NCI-H1436 treated with DMSO at 0.1 percent for 48 hours (cell line): ENCODE measurements at places on chromosomes 1 and 21.

DNA sequence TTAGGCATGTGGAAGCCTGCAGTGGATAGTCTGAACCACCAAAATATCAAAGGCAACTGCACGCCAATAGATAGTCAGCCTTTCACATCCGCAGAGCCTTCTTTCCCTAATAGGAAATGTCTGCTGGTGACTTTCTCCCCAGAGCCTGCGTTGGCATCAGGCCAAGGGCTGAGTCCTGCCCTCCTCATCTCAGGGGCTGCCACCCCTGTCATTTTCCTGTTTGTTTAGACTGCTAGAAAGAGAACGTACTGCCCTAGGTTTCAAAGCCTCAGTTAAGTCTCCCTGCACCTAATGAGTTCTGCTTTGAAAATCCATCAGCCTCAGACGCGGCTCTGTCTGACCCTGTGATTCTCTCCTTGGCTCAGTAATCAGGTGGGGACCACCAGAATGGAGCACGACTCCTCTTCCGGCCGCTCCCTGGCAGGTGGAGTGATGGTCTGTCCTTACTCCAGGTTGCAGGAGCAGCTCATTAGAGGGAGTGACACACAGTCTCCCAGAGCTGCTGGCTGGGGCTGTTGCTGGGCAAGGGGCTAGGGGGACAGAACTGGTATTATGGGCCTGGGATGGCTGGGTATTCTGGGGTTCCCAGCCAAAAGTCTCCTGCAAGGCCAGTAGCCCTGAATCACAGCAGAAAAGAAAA is 27.3 kb downstream of the STUM start:
- peak; percentile 31 for DNase-seq

- no peak for DNase-seq
Measured at GRCh38 chr1:53507116-53507820, 48.1 kb downstream of the DMRTB1 start.

- no peak for DNase-seq
Measured at GRCh38 chr1:153963850-153964331, 554 bp upstream of the SLC39A1 start.

DNA sequence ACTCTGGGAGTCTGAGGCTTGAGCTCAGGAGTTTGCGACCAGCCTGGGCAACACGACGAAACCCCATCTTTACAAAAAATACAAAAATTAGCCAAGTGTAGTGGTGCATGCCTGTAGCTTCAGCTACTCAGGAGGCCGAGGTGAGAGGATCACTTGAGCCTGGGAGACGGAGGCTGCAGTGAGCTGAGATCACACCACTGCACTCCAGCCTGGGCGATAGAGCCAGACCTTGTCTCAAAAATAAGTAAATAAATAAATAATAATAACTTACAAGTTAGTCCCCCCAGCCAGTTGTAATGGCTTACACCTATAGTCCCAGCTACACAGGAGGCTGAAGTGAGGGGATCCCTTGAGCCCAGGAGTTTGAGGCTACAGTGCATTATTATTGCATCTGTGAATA is 21.7 kb upstream of the BTG2 start:
- DNase-seq = no peak

- DNase-seq = no peak
Measured at GRCh38 chr1:46301808-46302640, 1.4 kb downstream of the LRRC41 start.

- DNase-seq = no peak
Measured at GRCh38 chr1:155253797-155254196, 1.5 kb downstream of the ENTREP3 start.

- no peak for DNase-seq
Measured at GRCh38 chr1:174818014-174818616, 181.6 kb upstream of the CACYBP start.

GRCh38 chr1:165075725-165076370 is 280.7 kb downstream of the LMX1A start:
- no peak for DNase-seq

DNA sequence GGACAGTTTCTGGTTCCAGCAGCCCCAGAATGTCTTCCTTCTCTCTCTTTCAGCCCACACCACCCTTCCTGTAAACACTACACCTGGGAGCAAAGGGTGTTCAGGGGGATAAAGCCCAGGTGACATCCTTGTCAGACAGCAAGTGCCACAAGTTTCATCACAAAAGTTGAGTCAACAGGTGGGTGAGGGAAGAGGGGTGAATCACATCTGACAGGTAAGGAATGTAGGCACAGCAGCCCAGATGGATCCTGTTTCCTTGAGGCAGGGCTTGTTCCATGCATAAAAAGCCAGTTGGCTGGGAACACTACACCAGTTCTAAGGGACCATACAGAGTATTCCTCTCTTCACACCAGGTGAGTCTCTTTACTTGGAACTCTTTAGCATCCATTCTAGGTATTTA is at the start of gene SPRR1B:
TSS of gene SPRR1B (plus strand) at position 309 of the 400 bp plus-strand sequence. CDS start 1,143 bp downstream, outside the sequence.
- DNase-seq = no peak

DNA sequence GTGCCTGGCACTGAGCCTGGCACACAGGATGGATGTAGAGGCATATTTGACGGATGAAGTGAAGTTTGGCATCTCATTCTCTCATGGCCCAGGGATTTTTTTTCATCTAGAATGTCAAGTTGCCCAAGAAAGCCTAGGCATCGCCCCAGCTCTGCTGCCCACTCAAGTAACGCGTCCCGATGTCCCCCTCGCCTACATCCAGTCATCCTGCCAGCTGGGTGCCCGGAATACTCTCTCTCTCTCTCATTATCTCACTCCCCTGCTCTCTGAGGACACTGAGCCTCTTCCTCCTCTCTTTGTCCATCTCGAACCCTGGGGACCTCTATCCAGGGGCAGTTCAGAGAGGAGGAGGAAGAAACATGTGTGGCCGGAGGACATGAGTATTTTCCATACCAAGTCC is 142.3 kb upstream of the ZC3H12A start:
- no peak for DNase-seq

DNA sequence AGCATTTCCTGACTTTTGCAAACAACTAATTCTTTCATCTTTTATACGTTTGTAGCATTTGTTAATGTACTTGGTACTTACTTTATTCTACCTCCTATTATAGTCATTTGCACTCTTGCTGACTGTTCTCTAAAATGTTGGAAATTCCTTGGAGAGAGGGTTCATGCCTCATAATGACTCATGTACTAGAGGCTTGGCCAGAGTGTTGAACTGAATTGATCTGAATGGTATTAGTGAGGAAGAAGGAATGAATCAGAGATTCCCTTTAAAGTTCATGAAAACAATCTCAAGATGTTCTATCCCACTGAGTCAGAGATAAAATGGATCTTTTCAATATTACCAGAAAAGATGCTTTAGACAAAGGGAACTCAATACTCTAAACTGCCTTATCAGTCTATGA is 383.4 kb downstream of the SEC16B start:
- DNase-seq = no peak

DNA sequence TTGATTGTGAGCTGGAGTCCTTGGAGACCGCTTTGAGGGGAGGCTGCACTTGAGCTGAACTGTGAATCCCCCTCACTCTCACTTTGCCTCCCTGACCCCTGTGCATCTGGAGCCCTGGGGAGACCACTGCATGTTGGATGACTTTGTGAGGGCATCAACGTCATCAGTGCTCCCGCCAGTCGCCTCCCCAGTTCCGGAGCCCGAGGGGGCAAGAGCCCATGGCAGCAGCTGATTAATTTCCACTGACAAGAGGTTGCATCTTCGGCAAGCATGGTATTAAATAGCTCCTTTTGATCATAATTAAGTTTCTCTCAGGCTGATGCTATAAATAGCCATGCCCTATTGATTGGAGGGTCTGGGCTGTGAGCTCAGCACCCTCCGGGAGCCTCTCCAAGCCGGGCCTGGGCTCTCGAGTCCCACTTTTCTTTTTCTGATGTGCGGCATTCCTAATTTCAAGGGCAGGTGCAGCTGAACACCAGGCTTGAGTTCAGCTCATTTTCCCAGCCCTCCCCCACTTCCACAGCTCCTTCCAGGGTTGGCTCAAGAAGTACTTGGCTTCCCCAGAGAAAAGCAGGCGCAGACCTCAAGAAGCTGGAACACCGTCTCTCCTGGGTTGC is 33.2 kb downstream of the KCND3 start:
- no peak for DNase-seq

- DNase-seq = no peak
Measured at GRCh38 chr1:166489356-166489669, 322.5 kb upstream of the FAM78B start.

- no peak for DNase-seq
Measured at GRCh38 chr1:169514566-169515270, 29.0 kb upstream of the SLC19A2 start.

GRCh38 chr1:7107109-7107830 is 322.0 kb downstream of the CAMTA1 start:
- DNase-seq = no peak

DNA sequence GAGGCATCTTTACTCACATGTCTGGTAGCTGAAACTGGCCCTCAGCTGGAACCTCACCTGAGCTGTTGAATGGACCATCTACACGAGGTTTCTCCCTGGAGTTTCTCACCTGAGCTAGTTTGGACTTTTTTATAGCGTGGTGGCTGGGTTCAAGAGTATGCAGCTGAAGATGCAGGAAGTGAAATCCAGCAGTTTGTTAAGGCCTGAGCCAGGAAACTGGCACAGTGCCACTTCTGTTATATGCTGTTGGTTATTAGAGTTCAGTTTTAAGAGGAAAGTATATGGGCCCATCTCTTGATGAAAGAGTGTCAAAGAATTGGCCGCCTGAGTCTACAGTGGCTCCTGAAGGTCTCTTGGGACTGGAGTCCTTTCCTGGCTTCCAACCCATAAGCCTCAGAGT is 35.6 kb downstream of the STUM start:
- no peak for DNase-seq

GRCh38 chr21:45142469-45143308 is 68.3 kb downstream of the ADARB1 start:
- no peak for DNase-seq

GRCh38 chr1:214475331-214475730 is 76.1 kb downstream of the PTPN14 start:
- no peak for DNase-seq

DNA sequence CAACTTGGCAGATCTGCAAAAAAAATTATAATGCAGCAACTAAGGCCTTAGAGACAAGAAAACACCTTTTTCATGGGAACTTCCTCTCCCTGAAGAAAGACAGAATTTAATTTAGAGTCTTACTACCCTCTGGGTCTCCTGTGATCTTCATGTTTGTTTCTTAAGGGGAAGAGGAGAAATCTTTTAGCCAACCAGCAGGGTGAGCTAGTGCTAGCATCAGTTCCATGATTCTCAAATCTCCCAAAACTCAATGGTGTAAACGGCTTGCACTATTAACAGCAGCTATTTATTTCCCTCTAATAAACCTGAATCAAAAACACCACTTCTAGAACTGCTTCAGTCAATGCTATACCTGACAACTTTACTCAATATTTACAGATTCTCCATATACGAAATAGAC is 3.8 kb downstream of the ZNF644 start:
- no peak for DNase-seq

DNA sequence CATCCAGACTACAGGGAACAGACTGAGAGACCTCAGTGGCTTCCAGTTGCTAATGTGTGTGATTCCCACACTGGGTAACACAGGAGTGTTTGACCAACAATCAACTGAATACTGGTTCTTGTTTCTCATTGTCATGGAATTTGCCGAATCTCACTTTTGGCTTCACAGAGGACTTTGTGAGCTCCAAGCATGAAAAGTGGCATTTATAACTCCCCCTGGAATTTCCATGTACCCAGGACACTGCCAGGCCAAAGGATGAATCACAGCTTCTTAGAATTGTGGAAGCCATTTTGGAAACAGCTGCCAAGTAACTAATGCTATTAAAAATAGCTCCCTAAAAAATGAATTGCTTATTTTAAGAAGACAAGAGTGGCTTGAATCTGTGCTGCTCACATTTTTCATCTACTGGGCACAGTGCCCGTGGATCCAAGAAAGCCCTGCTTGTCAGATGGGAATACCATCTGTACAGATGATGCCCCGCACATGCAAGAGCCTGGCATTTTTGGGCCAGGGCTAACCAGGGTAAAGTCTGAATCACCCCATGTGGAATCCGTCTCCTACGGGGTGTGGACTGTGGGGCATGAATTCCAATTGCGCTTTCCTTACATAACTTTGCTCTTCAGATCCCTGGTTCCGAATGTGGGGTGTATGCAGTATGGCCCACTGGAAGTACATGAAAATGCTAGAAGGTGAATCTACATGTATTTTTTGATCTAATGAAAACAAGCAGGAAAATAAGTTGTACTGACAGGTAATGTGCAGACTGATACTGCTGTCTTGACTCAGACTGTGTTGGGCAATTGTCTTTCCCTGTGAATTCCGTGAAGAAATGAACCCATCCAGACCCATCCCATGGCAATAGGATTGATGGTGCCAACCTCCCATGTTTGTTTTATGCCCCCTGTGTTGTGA is 487.3 kb downstream of the SIPA1L2 start:
- DNase-seq = no peak

DNA sequence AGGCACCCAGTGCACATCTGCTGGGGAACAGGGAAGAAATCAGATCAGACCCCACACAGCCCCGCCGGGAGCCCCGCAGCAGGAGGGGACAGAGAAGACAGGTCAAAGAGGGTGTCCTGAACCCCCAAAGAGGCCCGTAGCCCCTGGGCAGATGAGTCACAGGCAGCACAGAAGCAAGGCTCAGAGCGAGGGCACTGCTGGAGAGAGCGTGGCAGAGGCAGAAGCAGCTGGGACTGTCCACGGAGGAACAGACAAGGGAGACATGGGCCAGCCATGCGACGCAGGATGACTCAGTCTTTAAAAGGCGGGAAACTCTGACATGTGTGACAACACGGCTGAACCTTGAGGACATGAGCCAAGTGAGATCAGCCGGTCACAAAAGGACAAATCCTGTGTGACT is 14.5 kb upstream of the PRDM16 start:
- no peak for DNase-seq

GRCh38 chr21:43204638-43205037 is 35.8 kb downstream of the CRYAA start:
- no peak for DNase-seq

GRCh38 chr1:90727917-90728501 is 10.9 kb upstream of the BARHL2 start:
- no peak for DNase-seq
